Endothelial cell of umbilical vein (primary cell): ENCODE measurements at places on chromosomes 5 and 9. TPM values are rescaled to one million over a fixed set of nuclear protein-coding genes. Genes with fewer than 3 reads are reported as not detected.

DNA sequence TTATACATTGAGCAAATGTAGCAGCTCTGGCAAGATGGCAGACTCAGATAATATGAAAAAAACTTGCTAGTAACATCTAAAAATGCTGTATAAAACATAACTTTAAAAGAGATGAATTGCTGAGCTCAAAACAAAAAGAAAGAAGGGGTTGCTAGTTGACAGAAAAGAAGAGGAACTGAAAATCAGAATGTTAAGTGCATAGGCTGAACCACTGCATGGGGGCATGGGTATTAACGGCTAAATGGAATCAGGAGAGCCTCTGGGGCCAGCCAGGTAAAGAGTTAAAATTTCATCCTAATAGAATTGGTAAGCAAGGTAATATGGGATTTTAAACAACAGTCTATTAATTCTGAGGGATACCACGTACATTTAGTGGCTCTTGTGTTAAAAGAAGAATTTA lies 146.8 kb downstream of the SMC2 start:
- no peaks in the 10 kb centered on the region for H3K4me1 ChIP-seq
- no peaks in the 10 kb centered on the region for H3K36me3 ChIP-seq
- H3K4me3 ChIP-seq: no peak overlapping the region
- no peak for DNase-seq
- H3K27ac ChIP-seq: no peak overlapping the region
- H3K27me3 ChIP-seq: no peaks in the 10 kb centered on the region

The ZNF354B gene
- 16.3 and 17.6 TPM in 2 replicates for total RNA-seq

- peaks cover 2% of the 10 kb centered on the region for H3K27me3 ChIP-seq
- DNase-seq: no peak
- no peaks in the 10 kb centered on the region for H3K36me3 ChIP-seq
- H3K27ac ChIP-seq: no peak overlapping the region
- no peak overlapping the region for H3K4me3 ChIP-seq
- peaks cover 12% of the 10 kb centered on the region for H3K4me1 ChIP-seq
These were observed 321.5 kb downstream of the ENC1 start for GRCh38 chr5:74319076-74319475.

- DNase-seq: no peak
- peaks cover 17% of the 10 kb centered on the region for H3K4me1 ChIP-seq
- H3K36me3 ChIP-seq: no peaks in the 10 kb centered on the region
- H3K27me3 ChIP-seq: no peaks in the 10 kb centered on the region
- no peak overlapping the region for H3K4me3 ChIP-seq
These were observed 943 bp upstream of the ZNF131 start for GRCh38 chr5:43119771-43120170.

The ISCA1 gene
- 20.6 and 22.2 TPM in 2 replicates for total RNA-seq
